Muscle of back (tissue), 13 donors: ENCODE measurements at places on chromosomes 7 and 10.

GRCh38 chr7:135217645-135218509, 6.6 kb upstream of the WDR91 start:
- no peak for DNase-seq

- no peak for DNase-seq
Observed at GRCh38 chr7:49778731-49779270, 5.4 kb downstream of the VWC2 start.

- DNase-seq: no peak
Observed at GRCh38 chr7:46752881-46753366, 829.0 kb downstream of the TNS3 start.

- DNase-seq: no peak
Observed at GRCh38 chr7:155860840-155861479, 48.7 kb upstream of the SHH start.

DNA sequence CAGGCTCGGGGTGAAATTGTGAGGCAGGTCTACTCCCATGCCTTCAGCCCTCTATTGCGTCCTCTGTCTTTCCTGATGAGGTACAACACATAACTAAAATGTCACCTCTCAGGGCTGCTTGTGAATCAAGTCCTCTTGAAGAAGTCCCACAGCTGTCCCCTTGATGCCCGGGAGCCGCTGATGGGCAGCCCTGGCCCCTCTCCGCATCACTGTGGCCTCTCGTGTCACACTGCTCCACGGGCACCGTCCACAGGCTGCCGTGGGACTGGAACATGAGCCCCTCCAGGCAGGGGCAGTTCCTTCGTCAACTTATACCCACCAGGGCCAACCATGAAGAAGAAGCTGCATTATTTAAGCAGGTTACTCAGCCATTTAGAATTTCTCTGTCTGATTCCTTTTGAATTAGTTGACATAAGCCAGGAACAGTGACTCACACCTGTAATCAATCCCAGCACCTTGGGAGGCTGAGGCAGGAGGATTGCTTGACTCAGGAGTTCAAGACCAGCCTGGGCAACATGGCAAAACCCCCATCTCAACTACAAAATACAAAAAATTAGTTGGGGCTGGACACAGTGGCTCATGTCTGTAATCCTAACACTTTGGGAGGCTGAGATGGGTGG, 58.5 kb upstream of the UBE3C start:
- no peak for DNase-seq

DNA sequence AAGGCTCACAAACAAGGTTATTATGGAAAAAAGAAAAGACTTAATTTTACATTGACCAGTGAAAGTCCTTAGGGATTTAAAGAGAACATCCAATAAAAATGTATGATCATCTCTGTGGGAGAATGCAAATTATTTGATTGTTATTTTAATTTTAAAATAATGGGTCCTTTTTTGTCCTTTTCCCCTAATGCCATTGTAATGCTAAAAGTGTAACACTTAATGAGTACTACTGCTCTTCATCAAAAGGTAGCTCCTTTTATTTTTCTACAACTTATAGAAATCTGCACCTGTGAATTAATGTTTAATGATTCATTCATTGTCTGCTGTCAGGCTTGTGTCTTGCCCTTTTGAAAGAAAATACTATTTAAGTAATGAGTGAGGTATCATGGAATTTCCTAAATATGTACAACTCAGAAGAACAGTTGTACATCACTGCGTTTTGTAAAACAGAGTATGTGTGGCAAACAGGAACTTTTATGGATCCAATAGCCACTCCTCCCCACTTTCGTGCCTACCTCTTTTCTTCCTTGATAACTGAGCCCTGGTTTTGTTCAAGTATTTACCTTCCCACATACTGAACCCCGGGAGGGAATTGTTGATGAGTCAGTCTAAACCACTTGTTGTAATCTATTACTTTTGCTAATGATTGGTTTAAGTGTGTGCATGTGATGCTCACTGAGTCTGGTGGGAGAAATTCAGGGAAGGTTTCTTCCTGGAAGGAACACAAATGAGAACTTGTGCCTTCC, 19.9 kb upstream of the TRUB1 start:
- DNase-seq: no peak

GRCh38 chr10:124799211-124799610, 2.4 kb upstream of the ABRAXAS2 start:
- no peak for DNase-seq

- no peak for DNase-seq
Observed at GRCh38 chr10:475709-476454, 213.6 kb downstream of the DIP2C start.

DNA sequence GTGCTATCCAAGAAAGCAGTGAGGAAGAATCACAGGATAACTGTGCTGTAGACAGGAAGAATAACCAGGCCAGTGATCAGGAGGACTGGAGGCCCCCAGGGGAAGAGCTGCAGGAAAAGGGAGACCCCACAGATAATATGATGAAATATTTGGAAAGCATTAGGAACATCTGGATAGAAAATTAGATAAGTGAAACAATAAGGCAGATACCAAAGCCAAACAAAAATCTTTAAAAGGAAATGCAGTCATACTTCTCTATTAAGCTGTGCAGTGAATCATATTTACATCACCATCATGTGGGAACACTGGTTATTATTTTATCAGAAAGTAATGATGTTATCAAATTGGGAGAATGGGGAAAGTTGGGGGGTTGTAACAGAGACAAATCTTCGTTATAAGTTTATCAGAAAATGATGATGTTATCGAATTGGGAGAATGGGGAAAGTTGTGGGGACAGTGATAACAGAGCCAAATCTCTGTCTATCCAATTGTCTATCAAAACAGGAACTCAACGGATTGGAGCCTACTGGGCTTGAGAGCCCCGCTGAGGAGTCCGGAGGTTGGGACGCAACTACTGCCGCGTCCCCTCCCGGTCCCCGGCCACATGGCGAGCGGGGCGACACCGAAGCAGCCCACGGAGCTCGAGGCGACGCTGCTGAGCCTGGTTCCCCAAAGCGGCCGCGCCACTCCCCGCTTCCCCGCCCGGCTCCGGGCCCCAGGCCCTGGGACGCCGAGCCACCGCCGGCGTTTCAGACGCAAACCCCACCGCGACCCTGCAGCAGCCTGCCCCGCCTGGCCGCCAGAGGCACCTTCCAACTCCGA, 14.0 kb upstream of the RALA start:
- DNase-seq: peak; percentile 90

DNA sequence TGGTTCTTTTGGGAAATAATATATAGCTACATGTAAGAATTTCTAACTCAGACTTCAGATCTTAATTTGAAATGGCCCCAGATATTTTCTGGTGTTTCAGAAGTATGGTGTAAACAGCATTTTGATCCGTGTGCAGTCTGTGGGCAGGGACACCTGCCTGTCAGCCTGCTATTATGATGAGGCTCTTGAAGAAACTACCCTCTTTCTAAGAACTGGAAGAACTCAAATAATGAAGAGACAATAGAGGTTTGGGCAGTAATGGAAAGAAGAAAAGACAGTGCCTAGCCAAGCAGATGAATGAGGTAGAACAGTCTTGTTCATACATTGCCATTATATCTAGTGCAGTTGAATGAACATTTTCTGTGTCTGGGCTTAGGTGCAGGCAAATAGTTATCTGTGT, 256.6 kb downstream of the ARHGAP21 start:
- no peak for DNase-seq

GRCh38 chr7:144470078-144470477, 66.6 kb upstream of the NOBOX start:
- DNase-seq: no peak

GRCh38 chr7:2821842-2822507, 22.1 kb downstream of the GNA12 start:
- no peak for DNase-seq

DNA sequence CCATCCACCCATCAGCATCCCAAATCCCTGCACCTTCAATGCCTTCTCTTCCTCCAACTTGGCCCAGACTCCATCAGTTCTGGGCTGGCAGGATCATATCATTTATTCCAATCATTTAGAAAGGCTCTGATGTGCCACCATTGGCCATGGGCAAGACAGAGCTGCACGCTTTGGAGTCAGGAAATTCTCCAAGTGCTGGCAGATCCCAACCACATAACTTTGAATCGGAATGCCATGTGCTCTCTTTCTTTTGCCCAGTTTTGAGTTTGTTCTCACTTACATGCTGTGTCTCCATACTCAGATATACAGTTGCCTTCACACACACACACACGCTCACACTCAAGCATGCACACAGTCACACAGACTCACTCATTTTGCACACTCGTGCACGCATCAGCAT, 85.7 kb upstream of the GHITM start:
- DNase-seq: no peak

DNA sequence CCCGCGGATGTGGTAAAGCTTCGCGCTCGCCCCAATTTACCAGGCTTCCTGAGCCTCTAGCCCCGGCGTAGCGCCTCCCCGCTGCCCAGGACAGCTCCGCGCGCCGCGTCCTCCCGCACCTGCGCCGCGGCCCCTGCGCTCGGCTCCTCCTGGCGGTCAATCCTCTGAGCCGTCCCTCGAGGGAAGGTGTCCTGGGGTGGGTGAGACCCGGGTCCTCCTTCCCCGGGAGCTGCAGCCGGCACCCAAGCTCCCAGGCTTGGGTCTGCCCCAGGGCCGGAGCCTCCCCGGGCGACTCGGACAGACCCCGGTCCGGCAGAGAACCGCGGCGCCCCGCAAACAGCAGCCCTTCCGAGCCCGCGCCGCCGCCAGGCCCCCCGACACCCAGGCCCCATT, 512 bp downstream of the OSBPL3 start:
- DNase-seq: no peak

DNA sequence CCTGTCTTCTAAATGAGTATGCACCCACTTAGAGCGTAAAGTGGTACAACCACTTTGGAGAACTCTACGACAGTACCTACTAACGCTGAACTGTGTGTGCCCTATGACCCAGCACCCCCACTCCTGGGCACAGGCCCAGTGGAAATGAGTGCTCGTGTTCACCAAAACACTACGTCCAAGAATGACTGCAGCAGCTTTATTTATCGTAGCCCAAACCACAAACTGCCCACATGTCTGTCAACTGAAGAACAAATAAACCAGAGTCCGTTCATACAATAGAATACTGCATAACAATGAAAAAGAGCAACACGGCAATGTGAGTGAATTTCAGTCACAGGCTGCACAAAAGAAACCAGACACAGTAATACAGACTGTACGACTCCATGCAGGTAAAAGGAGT, 35.4 kb downstream of the TLL2 start:
- DNase-seq: no peak

- DNase-seq: no peak
Observed at GRCh38 chr10:619710-620109, 69.8 kb downstream of the DIP2C start.

- DNase-seq: no peak
Observed at GRCh38 chr7:21251151-21251800, 176.6 kb upstream of the SP4 start.

GRCh38 chr7:81574723-81575326, 195.0 kb downstream of the HGF start:
- DNase-seq: no peak

DNA sequence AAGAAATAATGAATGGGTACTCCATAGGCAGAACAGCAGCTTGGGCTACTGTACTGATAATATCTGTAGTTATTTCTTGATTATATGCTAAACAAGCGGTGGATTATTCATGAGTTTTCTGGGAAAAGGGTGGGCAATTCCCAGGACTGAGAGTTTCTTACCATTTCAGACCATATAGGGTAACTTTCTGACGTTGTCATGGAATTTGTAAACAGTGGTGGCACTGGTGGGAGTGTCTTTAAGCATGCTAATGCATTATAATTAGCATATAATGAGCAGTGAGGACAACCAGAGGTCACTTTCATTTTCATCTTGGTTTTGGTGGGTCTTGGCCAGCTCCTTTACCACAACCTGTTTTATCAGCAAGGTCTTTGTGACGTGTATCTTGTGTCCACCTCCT, 399.7 kb downstream of the CDC14C start:
- DNase-seq: no peak

DNA sequence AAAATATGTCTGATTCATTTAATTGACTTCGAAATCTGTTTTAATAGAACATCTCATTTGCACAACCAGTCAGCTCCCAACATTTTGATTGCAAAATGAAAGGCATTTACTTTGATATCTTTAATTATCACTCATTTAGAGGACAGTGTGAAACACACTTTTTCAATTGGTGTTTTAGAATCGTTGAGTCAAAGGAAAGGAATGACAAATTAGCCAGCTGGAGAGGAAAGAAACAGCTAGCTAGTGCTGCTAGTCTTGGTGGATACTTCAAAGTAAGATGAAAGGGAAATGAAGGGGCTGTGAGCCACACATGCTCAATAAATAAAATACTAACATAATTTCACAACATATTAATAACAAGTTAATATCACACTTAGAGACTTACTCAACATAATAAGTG, 570.2 kb downstream of the PHTF2 start:
- DNase-seq: no peak

GRCh38 chr10:44960482-44961229, 1.1 kb downstream of the RASSF4 start:
- DNase-seq: no peak

DNA sequence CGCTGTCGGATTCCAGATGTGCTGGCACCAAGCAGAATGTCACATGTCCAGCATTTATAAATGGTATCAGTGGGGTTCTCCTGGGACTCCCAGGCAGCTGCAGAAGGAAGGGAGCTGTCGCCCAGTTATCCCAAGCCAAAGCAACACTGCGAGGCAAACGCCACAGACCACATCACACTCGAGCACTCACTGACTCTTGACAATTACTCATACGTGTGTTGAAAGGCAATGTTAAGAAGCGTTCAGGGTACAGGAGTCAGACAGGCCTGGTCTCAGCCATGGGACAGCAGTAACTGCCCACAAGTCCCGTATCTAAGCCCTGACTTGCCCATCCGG, 113.4 kb downstream of the DIP2C start:
- peak; percentile 23 for DNase-seq

DNA sequence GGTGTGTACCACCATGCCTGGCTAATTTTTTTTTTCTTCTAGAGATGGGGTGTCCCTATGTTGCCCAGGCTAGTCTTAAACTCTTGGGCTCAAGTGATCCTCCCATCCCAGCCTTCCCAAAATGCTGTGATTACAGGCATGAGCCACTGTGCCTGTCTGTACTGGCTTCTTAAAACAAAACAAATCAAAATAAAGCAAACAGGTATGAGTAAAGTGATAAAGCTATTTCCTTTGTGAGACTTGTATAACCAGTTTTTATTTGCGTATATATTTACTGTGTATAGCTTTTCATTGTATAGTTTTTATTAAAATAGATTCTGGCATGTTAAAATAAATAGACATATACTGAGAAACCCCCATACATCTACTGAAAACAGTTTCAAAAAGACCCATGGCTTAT, 14.3 kb downstream of the LCOR start:
- DNase-seq: no peak

GRCh38 chr7:49023345-49024328, 99.3 kb downstream of the CDC14C start:
- peak; percentile 39 for DNase-seq

DNA sequence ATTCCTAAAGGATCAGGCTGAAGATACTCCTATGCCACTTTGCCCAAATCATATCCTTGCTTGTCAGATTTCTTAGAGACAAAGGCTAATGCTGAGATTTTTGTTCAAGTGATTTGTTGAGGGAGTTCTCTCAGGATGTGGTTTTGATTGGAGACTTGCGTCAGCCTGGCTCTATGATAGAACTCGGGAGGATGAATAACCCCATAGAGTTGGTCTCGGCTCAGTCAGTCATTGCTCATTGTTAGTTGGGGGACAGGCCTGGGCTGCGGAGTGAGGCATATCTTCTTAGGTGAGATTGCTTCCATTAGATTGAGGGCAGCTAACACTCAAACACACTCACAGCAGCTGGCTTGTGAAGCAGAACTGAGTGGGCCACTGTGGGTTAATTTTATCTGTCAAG, 203.4 kb downstream of the KIF20B start:
- DNase-seq: no peak
